Uterus (tissue), 4 donors: ENCODE measurements at places on chromosomes 16 and 17. TPM values are rescaled to one million over a fixed set of nuclear protein-coding genes. Genes with fewer than 3 reads are reported as not detected.

- H3K4me3 ChIP-seq: no peak overlapping the region
- DNase-seq: no peak
- no peaks in the 10 kb centered on the region for H3K4me1 ChIP-seq
- no peaks in the 10 kb centered on the region for H3K27me3 ChIP-seq
- no peak overlapping the region for H3K27ac ChIP-seq
These were observed 44.8 kb upstream of the NOG start for GRCh38 chr17:56548661-56549060.

GRCh38 chr17:44627513-44628242 lies 28.6 kb upstream of the MEIOC start:
- DNase-seq: no peak
- no peaks in the 10 kb centered on the region for H3K36me3 ChIP-seq
- H3K27ac ChIP-seq: no peak overlapping the region

DNA sequence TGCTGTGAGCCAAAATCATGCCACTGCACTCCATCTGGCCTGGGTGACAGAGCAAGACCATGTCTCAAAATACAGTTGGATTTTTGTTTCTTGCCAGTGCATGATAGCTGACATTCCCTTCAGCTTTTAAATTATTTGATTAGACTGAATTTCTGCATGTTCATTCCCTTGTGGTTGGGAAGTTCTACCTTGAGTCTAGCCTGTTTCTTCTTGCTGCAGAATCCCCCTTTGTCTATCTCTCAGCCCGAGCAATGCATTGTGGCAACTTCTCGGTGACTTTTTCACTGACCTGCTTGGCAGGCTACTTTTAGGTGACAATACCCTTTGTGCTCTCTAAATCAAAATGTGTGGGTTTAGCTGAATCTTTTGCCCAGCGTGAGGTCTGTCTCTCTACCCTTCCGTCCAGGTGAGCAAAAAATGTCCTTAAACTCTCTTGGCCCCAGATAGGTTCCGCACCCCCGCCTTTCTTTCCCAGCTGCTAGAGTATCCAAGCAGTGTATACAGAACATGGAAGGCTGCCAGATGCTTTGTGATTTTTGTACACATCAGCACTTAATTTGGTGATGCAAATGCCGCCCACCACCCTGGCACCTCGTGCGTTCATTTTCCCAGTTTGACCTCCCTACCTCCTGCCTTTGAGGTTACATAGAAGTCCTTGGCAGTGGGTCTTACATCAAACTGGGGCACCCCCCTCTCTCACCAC lies 130.2 kb downstream of the ABCC6 start:
- no peak for DNase-seq
- H3K27ac ChIP-seq: peak overlapping the region; percentile 32
- H3K36me3 ChIP-seq: no peaks in the 10 kb centered on the region
- no peak overlapping the region for H3K4me3 ChIP-seq
- H3K4me1 ChIP-seq: peaks cover 8% of the 10 kb centered on the region
- no peaks in the 10 kb centered on the region for H3K27me3 ChIP-seq

DNA sequence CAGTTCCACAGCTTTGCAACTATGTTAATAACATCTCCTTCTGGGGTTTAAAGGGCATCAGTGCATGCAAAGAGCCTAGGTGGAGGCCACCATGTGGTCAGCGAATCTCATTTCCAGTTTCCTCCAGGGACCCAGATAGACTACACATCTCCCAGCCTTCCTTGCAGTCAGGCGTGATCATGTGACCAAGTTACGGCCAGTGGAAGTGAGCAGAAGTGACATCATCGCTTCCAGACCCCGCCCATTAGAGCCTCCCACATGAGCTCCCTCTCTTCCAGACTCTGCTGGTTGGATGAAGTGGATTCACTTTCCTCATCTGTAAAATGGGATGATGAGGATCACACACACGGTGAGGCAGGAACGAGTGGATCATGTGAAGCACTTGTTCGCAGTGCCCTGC lies 27.4 kb upstream of the KDM8 start:
- no peak for DNase-seq
- no peak overlapping the region for H3K27ac ChIP-seq
- H3K27me3 ChIP-seq: no peaks in the 10 kb centered on the region
- H3K36me3 ChIP-seq: no peaks in the 10 kb centered on the region
- no peaks in the 10 kb centered on the region for H3K4me1 ChIP-seq

DNA sequence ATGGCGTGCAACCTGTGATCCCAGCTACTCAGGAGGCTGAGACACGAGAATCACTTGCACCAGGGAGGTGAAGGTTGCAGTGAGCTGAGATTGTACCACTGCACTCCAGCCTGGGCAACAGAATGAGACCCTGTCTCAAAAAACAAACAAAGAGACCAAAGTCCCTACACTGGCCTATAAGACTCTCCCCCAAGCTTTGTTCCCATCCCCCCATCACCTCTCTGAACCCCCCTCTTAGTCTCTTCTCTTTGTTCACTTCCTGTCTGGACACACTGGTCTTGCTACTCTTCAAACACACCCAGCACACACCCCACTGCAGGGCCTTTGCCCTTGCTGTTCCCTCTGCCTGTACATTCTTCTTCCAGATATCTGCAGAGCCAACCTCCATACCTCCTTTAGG lies 7.8 kb upstream of the SCNN1B start:
- no peak for DNase-seq
- H3K4me3 ChIP-seq: no peak overlapping the region
- H3K36me3 ChIP-seq: no peaks in the 10 kb centered on the region

DNA sequence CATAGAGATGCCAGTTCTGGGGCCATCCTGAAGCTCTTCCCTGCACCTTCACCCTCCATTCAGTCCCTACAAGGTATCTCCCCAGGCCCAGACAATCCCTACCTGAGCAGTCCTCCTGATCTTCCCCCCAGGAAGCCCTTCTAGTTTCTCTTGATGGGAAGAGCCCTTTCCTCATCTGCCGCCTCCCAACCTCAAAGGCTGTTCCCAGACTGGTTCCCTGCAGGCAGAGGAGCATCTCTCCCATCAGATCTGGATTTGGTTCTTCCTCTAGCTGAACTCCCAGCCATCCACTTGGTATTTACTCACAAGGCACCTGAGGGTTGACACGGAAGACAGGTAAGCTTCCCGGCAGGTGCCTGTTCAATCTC lies 24.6 kb upstream of the PHB1 start:
- no peak for DNase-seq
- H3K4me1 ChIP-seq: no peaks in the 10 kb centered on the region
- peaks cover 9% of the 10 kb centered on the region for H3K27me3 ChIP-seq
- H3K4me3 ChIP-seq: no peak overlapping the region

DNA sequence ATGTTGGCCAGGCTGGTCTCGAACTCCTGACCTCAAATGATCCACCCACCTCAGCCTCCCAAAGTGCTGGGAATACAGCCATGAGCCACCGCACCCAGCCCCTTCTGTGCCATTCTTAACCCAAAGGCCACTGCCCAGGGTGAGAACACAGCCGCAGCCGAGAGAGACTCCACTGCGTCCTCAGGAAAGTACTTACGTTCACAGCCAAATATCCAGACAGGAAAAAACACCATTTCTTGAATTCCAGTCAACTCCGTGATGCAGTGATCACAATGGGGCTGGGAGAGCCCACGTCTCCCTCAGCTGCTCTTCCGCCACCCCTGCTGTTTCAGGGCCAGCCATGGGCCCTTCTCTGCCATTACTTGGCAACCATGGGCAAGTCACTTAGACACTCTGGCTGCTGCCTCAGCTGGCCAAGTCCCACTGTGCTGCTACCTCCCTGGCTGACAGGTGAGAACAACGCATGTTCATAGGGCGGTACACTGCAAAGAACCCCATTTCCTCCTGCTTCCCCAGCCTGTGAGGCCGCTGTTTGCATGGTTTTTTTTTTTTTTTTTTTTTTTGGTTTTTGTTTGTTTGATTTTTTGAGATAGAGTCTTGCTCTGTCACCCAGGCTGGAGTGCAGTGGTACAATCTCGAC lies 4.3 kb downstream of the CDIP1 start:
- DNase-seq: no peak
- no peaks in the 10 kb centered on the region for H3K36me3 ChIP-seq
- H3K27me3 ChIP-seq: no peaks in the 10 kb centered on the region
- H3K27ac ChIP-seq: peak overlapping the region; percentile 54
- H3K4me1 ChIP-seq: no peaks in the 10 kb centered on the region
- no peak overlapping the region for H3K4me3 ChIP-seq

GRCh38 chr17:40551091-40551878 lies 14.0 kb downstream of the CCR7 start:
- H3K36me3 ChIP-seq: no peaks in the 10 kb centered on the region
- H3K27ac ChIP-seq: peak overlapping the region; percentile 85
- no peak overlapping the region for H3K4me3 ChIP-seq
- DNase-seq: peak; percentile 93

DNA sequence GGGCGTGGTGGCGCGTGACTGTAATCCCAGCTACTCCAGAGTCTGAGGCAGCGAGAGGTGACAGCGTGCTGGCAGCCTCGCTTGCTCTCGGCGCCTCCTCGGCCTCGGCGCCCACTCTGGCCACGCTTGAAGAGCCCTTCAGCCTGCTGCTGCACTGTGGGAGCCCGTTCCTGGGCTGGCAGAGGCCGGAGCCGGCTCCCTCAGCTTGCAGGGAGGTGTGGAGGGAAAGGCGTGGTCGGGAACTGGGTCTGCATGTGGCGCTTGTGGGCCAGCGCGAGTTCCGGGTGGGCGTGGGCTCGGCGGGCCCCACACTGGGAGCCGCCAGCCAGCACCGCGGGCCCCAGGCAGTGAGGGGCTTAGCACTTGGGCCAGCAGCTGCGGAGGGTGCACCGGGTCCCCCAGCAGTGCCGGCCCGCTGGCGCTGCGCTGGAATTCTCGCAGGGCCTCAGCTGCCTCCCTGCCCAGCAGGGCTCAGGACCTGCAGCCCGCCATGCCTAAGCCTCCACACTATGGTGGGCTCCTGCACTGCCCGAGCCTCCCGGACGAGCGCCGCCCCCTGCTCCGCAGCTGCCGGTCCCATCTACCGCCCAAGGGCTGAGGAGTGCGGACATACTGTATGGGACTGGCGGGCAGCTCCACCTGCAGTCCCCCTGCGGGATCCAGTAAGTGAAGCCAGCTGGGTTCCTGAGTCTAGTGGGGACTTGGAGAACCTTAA lies 1093.3 kb upstream of the CDH8 start:
- no peaks in the 10 kb centered on the region for H3K4me1 ChIP-seq
- no peaks in the 10 kb centered on the region for H3K27me3 ChIP-seq
- H3K4me3 ChIP-seq: no peak overlapping the region
- no peak overlapping the region for H3K27ac ChIP-seq
- no peak for DNase-seq

DNA sequence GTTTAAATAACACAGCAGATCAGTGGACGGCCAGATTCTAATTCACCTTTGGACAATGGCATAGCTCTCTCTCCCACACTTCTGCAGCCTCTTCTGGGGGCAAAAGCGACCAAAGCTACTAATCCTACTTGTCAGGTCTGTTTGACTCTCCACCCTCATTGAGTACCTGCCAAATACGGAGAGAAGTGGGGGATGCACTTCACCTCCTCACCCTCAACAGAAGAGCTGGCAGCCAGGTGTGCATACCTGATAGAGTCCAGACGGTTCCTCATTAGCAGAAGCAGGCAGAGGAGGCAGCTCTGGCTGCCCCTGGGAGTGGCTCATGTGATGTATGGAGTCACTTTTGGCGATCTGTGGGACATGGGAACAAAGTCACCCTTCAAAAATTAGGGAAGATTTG lies 4.9 kb downstream of the DNAH3 start:
- no peak overlapping the region for H3K27ac ChIP-seq
- no peak for DNase-seq
- no peaks in the 10 kb centered on the region for H3K36me3 ChIP-seq
- no peaks in the 10 kb centered on the region for H3K27me3 ChIP-seq
- no peak overlapping the region for H3K4me3 ChIP-seq

DNA sequence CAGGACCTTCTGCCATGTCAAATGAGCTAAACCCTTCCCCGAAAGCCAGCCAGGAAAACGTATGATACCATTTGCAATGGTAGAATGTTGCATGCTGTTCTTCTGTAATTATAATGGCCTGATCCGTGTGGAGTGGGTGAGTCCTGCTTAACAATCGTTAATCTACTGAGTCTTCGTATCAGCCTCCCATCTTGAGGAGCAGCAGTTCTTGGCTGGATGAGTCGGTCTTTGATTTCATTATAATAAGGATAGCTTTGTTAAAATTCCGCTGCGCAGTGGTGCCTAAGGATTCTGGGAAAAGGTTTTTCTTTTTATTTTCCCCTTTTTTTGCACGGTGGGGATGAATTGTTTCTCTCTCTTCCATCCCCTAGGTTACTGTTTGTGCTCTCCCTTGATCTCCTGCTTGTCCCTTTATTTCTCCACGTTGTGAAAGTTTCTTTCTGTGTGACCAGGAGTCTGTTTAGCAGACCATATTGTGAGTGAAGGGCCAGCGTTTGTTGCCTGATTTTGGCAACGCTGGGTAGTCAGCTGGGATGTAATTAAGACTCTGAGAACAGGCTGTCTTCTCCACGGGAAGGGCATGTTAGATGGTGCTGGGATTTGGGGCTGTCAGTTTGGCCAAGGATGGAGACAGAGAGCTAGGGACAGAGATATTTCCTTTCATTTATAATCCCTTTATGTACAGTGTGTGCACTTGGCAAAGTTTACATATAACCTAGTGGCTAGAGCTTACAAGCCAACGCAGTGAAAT lies 263.0 kb downstream of the FTO start:
- no peaks in the 10 kb centered on the region for H3K27me3 ChIP-seq
- no peaks in the 10 kb centered on the region for H3K36me3 ChIP-seq
- no peak overlapping the region for H3K4me3 ChIP-seq
- no peak overlapping the region for H3K27ac ChIP-seq
- H3K4me1 ChIP-seq: no peaks in the 10 kb centered on the region
- no peak for DNase-seq

GRCh38 chr16:19926449-19927390 lies 42.1 kb upstream of the GPRC5B start:
- H3K4me1 ChIP-seq: no peaks in the 10 kb centered on the region
- H3K4me3 ChIP-seq: no peak overlapping the region
- no peaks in the 10 kb centered on the region for H3K36me3 ChIP-seq
- no peak overlapping the region for H3K27ac ChIP-seq
- H3K27me3 ChIP-seq: no peaks in the 10 kb centered on the region

GRCh38 chr16:64589836-64590235 lies 532.0 kb downstream of the CDH11 start:
- H3K27me3 ChIP-seq: no peaks in the 10 kb centered on the region
- DNase-seq: no peak
- no peak overlapping the region for H3K4me3 ChIP-seq
- H3K27ac ChIP-seq: no peak overlapping the region

DNA sequence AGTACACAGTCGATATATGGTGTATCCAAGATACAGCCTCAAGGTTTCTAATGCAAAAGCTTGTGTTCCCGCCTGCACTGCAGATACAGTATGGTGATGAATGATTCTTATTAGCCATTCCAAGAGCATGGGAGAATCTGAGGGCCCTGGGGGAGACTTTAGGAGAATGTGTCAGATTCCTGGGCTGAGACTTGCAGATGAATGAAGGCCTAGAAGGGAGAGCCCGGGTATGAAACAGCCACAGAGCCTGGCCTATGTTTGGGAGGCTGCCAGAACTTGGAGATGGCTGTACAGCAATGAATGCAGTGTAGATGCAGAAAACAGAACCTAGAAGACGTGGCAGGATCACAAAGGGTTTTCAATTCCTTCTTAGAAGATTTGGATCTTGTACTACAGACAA lies 510.7 kb downstream of the HAPSTR1 start:
- H3K4me1 ChIP-seq: no peaks in the 10 kb centered on the region
- H3K36me3 ChIP-seq: no peaks in the 10 kb centered on the region
- no peak overlapping the region for H3K4me3 ChIP-seq
- no peaks in the 10 kb centered on the region for H3K27me3 ChIP-seq
- no peak overlapping the region for H3K27ac ChIP-seq
- no peak for DNase-seq

- no peaks in the 10 kb centered on the region for H3K27me3 ChIP-seq
- no peak overlapping the region for H3K4me3 ChIP-seq
- peaks cover 18% of the 10 kb centered on the region for H3K4me1 ChIP-seq
- no peaks in the 10 kb centered on the region for H3K36me3 ChIP-seq
- peak overlapping the region; percentile 87 for H3K27ac ChIP-seq
These were observed 15.5 kb upstream of the SNTB2 start for GRCh38 chr16:69171325-69172084.

The MEOX1 gene
- total RNA-seq: 6.9 TPM

The ITGAL gene
- not detected for total RNA-seq

The SSH2 gene
- total RNA-seq: 36.9 TPM

The ST6GALNAC1 gene
- 11.8 TPM for total RNA-seq

The DLG4 gene
- 42.4 TPM for total RNA-seq

The TP53TG3D gene
- not detected for total RNA-seq
